ENCODE measurements at places on chromosomes 11 and 22. TPM values are rescaled to one million over a fixed set of nuclear protein-coding genes. Genes with fewer than 3 reads are reported as not detected.
A peak's percentile ranks its signal among the peaks of the same experiment; 100 is the strongest.

OR52W1 gene
- not detected for total RNA-seq

WBP2NL gene
- total RNA-seq: 1.8 TPM

RAG2 gene
- not detected for total RNA-seq

APOC3 gene
- total RNA-seq: 2.3 TPM

RNF214 gene
- total RNA-seq: 19.8 TPM

CHRDL2 gene
- 5.9 TPM for total RNA-seq

KCNJ5 gene
- 3.3 TPM for total RNA-seq

- H3K27ac ChIP-seq: peak overlapping the region; percentile 51
- peaks cover 10% of the 10 kb centered on the region for H3K36me3 ChIP-seq
- H3K27me3 ChIP-seq: no peaks in the 10 kb centered on the region
- H3K4me1 ChIP-seq: peaks cover 20% of the 10 kb centered on the region
- H3K4me3 ChIP-seq: no peak overlapping the region
Observed at GRCh38 chr11:2380807-2381350, 3.8 kb downstream of the CD81 start.

GRCh38 chr22:20964799-20965103, 2.3 kb upstream of the AIFM3 start:
- H3K27me3 ChIP-seq: peaks cover 5% of the 10 kb centered on the region
- H3K36me3 ChIP-seq: no peaks in the 10 kb centered on the region
- DNase-seq: no peak
- H3K4me3 ChIP-seq: no peak overlapping the region
- no peaks in the 10 kb centered on the region for H3K4me1 ChIP-seq

DNA sequence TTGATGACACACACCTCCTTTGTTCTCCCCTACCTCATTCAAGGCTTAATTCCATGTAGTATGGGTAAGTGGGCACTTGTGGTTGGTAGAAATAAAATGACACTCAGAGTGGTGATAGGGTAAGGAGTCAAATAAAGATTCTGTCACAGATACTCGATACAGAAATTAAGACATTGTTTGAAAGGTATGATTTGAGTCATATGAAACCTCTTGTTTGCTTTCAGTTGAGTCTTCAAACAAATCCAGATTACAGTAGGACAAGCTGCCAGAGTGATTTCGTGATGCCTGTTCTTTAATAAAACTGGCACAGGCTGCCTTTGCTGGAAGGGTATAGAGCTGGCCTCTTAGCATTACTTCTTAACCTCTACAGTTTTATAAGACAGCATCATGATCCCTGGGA, 182.4 kb downstream of the SPON1 start:
- no peaks in the 10 kb centered on the region for H3K4me1 ChIP-seq
- DNase-seq: no peak
- H3K36me3 ChIP-seq: peaks cover 4% of the 10 kb centered on the region
- no peak overlapping the region for H3K4me3 ChIP-seq
- H3K27me3 ChIP-seq: no peaks in the 10 kb centered on the region
- no peak overlapping the region for H3K27ac ChIP-seq

DNA sequence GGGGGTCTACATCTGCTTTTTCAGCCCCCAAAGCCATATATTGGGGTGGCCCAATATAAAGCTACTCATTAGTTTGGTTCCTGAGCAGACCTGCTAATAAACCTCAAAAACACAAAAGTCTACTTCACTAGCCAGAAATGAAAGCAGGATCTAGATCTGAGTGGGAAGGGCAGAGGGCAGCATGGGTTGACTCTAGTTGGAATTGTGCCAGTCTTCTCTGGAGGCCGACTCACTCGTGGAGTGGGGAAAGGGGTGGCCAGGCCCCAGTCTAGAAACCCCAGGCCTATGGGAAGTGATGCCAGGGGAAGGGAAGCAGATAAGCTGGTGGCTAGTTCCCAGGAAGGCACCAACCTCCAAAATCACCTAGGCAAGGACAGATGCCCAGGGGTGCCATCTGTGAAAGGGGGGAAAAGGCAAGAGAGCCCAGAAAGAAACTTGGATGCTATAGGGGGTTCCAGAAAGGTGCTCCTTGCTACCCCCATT, 5.3 kb downstream of the PATZ1 start:
- H3K4me1 ChIP-seq: peaks cover 19% of the 10 kb centered on the region
- H3K36me3 ChIP-seq: peaks cover 32% of the 10 kb centered on the region
- H3K4me3 ChIP-seq: no peak overlapping the region
- H3K27me3 ChIP-seq: no peaks in the 10 kb centered on the region
- no peak overlapping the region for H3K27ac ChIP-seq

GRCh38 chr11:68778205-68778604, 26.9 kb upstream of the TESMIN start:
- peaks cover 26% of the 10 kb centered on the region for H3K36me3 ChIP-seq
- no peaks in the 10 kb centered on the region for H3K27me3 ChIP-seq
- H3K4me1 ChIP-seq: peaks cover 2% of the 10 kb centered on the region

DNA sequence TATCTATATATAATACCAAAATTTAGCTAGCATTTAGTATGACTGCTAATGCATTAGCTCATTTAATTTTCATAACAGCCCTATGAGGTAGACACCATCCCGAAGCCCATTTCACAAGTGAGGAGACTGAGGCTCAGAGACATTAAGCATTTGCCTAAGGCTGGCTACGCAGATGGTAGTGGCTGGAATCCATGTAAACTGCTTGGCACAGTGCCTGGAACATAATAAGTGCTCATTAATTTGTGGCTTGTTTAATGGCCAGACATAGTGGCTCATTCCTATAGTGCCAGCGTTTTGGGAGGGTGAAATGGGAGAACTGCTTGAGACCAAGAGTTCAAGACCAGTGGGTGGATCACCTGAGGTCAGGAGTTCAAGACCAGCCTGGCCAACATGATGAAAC, 17.8 kb upstream of the TP53I11 start:
- no peaks in the 10 kb centered on the region for H3K36me3 ChIP-seq
- no peak for DNase-seq
- no peak overlapping the region for H3K27ac ChIP-seq
- H3K27me3 ChIP-seq: no peaks in the 10 kb centered on the region

DNA sequence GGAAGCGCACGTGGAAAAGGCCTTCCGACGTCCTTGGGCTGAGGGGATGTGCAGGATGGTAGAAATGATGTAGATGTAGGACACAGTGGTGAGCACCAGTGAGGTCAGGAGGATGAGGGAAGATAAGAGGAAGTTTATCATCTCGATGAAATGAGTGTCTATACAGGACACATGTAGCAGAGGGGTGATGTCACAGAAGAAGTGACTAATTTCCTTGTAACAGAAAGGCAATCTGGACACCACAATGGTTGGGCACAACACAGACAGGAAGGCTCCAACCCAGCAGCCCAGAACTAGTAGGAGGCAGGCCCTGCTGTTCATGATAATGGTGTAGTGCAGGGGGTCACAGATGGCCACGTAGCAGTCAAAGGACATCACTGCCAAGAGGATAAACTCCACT, 35.0 kb upstream of the OR6M1 start:
- no peak overlapping the region for H3K4me3 ChIP-seq
- no peaks in the 10 kb centered on the region for H3K4me1 ChIP-seq
- H3K36me3 ChIP-seq: no peaks in the 10 kb centered on the region
- H3K27me3 ChIP-seq: no peaks in the 10 kb centered on the region
- H3K27ac ChIP-seq: no peak overlapping the region
- DNase-seq: no peak

GRCh38 chr11:34481307-34481706, 32.3 kb downstream of the ELF5 start:
- no peaks in the 10 kb centered on the region for H3K36me3 ChIP-seq
- H3K4me1 ChIP-seq: no peaks in the 10 kb centered on the region
- no peak overlapping the region for H3K27ac ChIP-seq

- H3K27ac ChIP-seq: no peak overlapping the region
- peaks cover 11% of the 10 kb centered on the region for H3K4me1 ChIP-seq
- H3K4me3 ChIP-seq: no peak overlapping the region
Observed at GRCh38 chr22:41908411-41909309, 6.2 kb downstream of the SHISA8 start.

GRCh38 chr11:8217926-8218325, 45.8 kb downstream of the LMO1 start:
- no peak overlapping the region for H3K27ac ChIP-seq
- no peaks in the 10 kb centered on the region for H3K27me3 ChIP-seq
- no peak overlapping the region for H3K4me3 ChIP-seq
- DNase-seq: peak; percentile 22
- H3K36me3 ChIP-seq: no peaks in the 10 kb centered on the region
- H3K4me1 ChIP-seq: no peaks in the 10 kb centered on the region

- no peak overlapping the region for H3K4me3 ChIP-seq
- peak; percentile 56 for DNase-seq
- peaks cover 8% of the 10 kb centered on the region for H3K4me1 ChIP-seq
- no peaks in the 10 kb centered on the region for H3K36me3 ChIP-seq
Observed at GRCh38 chr22:38881997-38882879, 10.2 kb upstream of the CBX6 start.

Data from lung (tissue), 17 donors.